ENCODE measurements at places on chromosomes 3 and 15.

GRCh38 chr3:23824699-23825444 is 19.1 kb downstream of the UBE2E1 start:
- no peak for DNase-seq

GRCh38 chr3:52423173-52423572 is 21.7 kb downstream of the SEMA3G start:
- no peak for DNase-seq

DNA sequence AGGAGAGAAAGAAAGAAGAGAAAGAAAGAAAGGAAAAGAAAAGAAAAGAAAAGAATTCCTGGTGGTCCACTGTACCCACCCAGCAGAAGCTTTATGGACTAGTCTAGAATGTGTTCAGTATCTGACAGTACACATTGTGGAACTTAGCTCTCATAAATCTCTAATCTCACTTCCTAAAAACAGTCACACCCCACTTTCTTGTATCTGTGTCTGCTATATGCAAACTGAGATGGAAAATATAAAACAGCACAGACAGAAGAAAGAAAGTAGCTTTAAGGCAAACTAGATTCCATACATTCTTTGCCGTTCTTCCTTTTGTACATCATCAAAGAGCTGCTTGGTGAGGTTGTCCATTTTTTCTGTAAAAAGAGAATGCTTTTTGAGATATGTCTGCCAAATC is 41.1 kb upstream of the GNB5 start:
- DNase-seq: no peak

DNA sequence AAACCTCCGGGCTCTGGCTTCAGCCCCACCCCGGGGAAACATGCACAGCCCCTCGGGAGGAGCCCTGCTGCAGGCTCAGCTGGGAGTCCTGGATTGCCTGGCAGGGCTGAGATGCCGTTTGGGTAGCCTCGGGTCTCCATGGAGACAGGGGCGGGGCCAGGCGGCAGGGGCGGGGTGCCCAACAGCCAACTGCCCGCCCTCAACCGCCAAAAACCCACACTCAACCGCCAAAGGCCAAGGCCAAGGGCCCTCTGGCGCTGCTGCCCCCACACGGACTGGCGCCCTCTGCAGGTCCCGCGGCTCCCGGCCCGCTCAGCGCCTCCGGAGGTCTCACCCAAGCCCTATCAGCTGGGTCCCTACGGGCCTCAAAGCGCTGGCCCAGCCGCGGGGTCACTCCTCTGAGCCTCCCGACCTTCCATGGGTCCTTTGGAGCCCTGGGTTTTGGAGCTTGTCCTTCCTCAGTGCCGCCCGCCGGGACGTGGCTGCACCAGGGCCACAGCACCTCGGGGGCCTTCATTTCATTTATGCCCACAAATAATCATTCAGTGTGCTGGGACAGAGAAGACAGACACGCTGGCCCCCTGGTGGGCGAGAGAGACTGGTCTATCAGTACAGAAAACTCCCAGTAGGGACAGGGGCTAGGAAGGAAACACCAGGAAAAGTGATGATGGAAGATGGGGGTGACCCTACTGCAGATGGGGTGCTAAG is 33.5 kb upstream of the ACAD9 start:
- peak; percentile 80 for DNase-seq

DNA sequence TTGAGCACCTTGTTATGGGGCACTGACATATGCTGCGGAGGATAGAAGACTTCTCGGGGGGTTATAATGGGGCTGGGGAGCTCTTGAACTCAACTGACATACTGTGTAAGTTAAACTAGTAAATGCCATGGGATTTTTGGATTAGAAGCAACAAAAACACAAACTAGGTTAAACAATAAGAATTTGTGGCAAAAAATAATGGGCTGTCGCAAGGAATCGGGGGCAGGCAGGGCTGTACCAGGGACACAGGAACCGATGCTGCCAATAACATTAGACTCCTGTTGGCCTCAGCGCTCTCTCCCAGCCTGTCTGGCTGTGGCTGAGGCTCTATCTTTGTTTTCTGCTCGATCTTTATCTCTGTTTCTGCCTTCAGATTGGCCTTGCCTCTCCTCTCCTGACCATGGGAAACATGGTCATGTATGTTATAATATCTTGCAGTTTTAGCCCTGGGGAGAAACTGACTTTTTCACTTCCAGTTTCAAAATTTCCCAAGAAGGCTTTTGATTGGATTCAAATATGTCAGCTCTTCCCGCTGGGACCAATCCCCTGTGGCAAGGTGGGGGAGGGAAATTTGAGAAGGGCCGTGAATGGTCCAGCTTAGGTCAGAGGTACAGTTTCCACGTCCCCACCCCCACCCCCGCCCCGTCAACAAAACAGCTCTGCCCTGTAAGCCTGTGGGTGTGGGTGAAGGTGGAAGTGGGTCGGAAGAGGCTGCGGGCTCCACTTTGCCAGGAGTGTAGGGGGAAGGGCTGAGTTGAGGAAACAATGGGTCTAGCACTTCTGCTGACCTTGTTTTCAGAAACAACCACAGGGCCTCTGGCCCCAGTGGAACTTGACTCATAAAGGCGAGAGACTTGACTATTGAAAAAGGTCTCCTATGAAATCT is 161.1 kb upstream of the TBL1XR1 start:
- DNase-seq: peak; percentile 73

GRCh38 chr3:104598848-104599511 is 767.7 kb upstream of the ALCAM start:
- no peak for DNase-seq

DNA sequence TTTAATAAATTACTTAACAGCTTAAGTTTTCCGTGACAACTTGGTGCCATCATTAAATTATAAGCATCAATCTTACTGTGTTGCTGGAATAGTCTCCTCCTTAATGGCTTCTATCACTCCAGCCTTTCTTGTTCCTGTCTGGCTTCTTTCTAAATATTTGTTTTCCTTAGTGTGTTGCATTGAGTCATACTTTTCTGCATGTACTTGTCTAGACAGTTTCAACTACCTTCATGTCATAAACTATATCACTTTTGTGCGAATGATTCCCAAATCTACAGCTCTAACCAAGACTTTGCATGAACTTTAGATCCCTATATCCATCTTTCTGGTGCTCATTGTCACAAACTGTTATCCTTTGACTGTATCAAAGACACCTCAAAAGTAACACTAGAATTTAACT is 78.4 kb downstream of the AKAP13 start:
- DNase-seq: no peak

GRCh38 chr15:79640206-79640605 is 208.1 kb downstream of the MINAR1 start:
- no peak for DNase-seq

GRCh38 chr15:85986741-85987140 is 92.9 kb upstream of the AGBL1 start:
- DNase-seq: no peak

DNA sequence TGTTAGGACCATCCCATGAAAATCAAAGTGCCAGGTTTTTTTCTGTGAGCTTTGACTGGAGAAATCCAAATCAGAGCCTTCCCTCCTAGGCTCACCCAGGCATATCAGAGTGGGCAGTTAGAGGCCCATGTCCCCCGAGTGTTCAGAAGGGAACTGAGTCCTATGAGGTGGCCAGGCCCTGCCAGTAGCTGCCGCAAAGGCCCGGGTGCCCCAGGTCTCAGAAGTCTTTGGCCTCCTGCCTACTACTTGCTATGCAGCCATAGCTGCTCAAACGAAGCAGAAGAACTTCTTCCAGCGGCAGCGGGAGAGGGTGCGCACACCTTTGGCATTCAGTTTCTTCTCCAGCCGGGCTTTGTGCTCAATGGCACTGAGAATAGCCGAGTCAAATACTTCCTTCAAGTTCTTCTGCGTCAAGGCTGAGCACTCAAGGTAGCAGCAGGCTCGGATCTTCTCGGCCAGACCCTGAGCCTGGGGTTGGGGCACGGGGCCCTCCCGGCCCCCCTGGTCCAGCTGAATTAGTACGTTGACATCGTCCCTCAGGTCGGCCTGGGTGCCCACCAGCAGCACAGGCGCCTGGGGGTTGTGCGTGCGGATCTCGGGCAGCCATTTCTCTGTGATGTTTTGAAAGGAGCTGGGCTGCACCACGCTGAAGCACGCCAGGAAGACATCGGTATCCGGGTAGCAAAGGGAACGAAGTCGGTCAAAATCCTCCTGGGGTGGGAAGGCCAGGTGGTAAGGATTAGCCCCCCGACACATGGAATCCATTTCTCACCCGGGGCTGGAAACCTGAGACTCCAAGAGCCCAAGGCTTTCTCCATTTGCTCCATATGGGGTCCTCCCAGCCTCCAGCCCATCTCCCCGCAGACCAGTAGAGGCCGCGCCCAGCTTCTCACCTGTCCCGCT is 992 bp downstream of the RHOV start:
- no peak for DNase-seq

DNA sequence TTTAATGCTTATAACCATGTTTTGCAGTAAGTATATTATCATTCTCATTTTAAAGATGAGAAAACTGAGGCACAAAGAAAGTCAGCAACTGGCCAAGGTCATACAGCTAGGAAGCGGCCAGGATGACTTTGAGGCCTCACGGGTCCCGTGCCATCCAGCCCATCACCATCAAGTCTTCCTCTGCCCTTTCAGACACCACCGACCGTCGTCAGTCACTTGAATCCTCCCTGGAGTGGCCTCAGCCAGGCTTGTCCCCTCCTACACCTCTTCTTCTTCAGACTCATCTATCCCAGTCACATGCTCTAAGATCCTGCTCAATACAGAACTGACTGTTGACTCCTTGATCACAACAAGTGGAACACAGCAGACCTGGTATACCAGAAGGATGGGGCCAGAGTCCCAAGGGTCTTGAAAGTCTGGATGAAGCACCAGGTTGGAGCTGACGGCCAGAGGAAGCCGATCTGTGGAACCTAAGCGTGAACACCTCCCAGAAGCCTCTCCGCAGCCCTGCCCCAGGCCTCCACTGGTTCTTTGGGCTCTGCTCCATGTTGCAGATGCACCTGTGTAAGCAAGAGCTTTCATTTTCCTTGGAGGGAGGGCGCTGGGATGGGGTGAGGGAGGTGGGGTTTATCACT is 22.1 kb downstream of the ITGA11 start:
- DNase-seq: no peak

DNA sequence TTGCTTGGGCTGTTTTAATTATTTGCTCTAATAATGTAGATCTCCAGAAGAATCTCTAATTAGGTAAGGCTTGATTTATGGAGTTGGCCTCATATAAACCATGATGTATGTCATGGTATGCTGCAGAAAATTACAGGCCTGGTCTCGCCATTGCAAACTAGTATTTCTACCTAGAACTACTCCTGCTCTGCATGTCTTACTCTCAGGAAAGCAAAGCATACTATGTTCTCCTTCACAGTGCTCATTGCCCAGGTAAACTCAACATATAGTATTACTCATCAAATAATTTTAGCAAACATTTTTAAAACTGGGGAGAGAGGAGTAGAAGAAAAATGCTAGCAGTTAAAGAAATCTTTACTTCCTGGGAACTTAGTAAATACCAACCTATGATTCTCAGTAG is 90.7 kb downstream of the FILIP1L start:
- no peak for DNase-seq

- DNase-seq: no peak
Observed at GRCh38 chr3:52333869-52334557, 17.9 kb downstream of the DNAH1 start.

GRCh38 chr3:129794311-129795185 is 99.0 kb downstream of the TMCC1 start:
- DNase-seq: peak; percentile 24

GRCh38 chr3:193816656-193817311 is 223.8 kb downstream of the OPA1 start:
- peak; percentile 61 for DNase-seq

DNA sequence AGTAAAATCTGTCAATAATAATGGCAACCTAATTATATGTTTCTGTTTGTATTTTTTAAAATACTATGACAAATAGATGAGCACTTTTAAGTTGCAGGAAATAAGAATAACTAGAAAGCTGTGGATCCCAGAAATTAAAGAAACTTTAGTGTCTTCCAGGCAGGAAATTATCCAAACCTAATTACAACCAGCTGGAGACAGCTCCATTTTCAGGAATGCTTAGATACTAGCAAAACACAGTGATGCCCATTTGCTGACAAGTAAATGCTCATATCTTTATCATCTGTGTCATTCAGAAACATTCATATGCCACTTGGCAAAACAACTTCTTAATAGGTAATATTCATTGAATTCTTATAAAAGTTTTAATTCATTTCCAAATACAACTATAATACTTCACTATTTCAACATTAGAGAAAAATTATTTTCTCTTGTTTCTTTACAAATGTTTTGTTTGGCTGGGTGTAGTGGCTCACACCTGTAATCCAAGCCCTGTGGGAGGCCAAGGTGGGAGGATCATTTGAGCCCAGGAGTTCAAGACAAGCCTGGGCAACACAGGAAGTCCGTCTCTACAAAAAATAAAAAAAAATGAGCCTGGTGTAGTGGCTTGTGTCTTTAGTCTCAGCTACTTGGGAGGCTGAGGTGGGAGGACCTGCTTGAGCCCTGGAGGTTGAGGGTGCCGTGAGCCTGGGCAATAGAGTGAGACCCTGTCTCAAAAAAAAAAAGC is 169.1 kb upstream of the TSPAN3 start:
- no peak for DNase-seq

DNA sequence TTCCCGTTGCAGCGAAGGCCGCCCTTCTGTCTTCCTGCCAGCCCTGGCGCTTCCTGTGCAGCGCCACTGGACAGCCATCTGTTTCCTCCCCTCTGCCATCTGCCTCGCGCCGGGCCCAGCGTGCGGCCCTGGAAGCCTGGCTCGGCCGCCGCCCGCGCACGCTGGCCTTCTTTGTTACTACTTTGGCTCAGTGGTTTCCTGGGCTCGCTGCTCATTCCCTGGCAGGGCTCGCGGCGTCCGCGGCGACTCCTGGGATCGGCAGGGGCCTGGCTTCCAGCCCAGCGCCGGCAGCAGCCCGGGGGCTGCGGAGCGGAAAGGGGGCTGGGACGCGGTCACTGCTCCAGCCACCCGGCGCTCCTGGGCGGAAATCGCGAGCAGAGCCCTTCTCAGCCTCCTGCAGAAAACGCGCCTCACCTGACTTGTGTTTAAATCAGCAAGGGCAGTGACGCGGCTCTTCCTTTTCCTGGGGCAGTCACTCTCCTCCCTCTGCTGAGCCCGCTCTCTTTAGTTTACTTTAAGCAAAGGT is 10.0 kb downstream of the CMTM7 start:
- peak; percentile 69 for DNase-seq

DNA sequence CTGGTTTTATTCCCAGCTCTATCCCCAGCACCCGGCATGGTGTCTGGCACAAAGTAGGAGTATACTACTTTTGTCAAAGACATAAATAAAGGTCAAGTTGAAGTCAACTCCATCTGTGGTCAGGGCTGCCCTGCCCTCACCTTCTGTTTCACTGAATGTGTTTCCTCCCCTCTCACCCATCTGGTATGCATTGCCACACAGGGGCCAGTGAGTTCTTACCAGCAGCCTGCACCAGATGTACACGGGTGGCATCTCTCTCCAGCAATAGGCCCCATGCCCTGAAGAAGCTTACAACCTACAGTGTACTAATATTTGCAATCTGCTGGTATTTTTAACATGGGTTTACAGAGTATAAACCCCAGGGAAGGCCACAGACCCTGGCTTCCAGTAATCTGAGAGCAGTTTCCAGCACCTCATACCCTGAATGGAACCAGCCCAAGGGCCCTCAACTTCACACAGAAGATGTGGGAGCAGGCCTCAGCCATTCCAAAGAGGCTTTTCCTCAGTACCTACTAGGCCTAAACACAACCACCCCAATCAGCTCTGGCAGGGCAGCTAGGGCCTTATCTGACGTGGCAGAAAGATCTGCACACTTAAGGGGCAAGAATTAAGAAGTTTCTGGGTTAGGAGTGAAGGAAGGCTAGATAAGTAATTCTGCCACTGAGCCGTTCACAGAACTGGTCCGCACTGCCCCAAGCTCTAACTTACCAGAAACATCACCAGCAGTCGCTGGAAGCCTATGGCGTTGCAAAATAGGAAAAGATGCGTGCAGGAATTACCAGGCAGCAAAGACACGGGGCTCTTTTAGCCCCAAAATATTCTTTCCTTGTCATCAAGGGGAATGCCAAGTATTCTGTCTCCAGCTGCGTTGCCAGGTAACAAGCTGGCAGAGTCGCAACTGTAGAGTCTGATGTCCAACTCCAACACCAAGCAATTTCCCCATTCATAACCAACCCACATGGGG is 2.1 kb downstream of the IDH2 start:
- DNase-seq: peak; percentile 75

Measured in globus pallidus (tissue), 1 donor.